Chondrocyte (in vitro differentiated cells): ENCODE measurements at places on chromosomes 11 and 22. TPM values are rescaled to one million over a fixed set of nuclear protein-coding genes. Genes with fewer than 3 reads are reported as not detected.

DNA sequence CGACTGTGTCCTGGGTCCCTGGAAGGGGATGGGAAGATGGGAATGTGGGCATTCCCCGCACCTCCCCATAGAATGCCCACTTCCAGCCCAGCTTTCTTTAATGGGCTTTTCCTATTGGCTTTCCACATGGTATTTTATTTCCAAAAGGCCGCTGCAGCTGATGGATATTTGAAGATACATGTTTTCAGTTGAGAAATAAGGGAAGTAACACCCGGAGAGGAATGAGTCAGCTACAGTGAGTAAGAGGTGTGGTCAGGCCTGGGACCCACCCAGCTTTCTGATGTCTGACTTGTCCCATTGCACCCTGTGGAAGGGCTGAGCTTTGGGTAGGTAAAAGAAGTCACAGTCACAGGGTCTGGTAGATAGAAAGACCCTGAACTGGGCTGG, 476.9 kb downstream of the MIAT start:
- no peak for DNase-seq

GRCh38 chr11:131070365-131070764, 154.1 kb upstream of the SNX19 start:
- no peak for DNase-seq

The OR51B5 gene
- 0.20 TPM in 1 of 3 replicates, not detected in the others for total RNA-seq

DNA sequence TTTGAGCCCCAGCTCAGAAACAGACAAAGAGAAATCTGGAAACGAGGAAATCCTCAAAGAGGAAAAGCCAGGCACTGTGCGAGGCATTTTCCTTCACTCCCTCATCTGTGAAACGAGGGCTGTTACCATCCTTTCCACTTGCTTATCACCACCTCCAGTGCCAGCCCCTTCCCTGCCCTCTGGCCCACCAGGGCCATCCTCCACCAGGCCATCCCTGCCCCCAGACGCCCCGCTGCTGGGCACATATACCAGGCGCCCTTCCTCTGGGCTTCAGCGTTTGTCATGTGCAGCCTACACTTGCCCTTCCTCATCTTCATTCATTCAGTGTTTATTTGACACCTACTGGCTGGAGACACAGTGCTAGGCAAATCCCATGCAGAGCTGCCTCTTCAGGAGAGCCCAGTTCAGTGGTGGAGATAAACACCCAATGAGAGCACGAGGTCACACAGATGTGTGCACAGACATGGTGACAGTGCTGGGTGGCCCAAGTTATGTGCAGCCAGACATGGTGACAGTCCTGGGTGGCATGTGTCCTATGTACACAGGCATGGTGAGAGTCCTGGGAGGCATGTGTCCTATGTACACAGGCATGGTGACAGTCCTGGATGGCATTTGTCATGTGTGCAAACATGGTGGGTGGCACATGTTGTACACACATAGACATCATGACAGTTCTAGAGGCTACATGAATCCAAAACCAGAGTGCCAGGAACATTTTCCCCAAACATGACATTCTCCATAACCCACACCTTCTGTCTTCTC, 9.7 kb downstream of the SPTBN2 start:
- no peak for DNase-seq

The OR52H1 gene
- 0.39 TPM in 1 of 3 replicates, not detected in the others for total RNA-seq

- DNase-seq = no peak
Observed at GRCh38 chr11:10418259-10418949, 36.7 kb upstream of the AMPD3 start.

DNA sequence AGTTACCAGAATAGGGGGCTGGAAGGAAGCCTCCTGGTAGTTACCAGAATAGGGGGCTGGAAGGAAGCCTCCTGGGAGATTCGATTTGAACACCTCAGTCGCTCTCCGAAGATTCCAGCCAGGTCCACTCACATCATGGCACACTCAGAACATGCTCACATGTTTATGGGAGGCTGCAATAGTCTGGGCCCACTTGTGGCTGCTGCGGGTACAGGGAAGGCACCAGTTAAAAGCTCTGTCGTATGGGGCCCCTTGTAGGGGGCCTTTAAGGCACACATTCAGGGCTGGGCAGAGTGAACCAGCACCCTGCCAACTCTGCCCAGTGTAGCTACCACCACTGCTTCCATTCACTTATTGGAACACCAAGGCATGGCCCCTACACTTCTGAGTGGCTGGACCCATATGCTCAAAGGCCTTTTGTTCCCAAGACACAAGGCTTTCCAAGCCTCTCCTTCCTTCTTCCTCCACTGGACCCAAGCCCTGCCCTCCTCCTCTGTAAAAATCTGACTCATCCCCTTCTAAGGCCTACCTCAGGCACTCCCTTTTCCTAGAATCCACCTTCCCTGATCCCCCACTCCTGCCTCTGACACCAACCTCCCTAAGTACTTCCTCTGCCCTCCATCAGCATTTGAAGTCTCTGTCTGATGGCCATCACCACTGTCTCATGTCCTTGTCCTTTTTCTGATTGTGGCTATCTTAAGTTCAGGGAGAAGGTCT, 28.0 kb downstream of the USP35 start:
- no peak for DNase-seq

DNA sequence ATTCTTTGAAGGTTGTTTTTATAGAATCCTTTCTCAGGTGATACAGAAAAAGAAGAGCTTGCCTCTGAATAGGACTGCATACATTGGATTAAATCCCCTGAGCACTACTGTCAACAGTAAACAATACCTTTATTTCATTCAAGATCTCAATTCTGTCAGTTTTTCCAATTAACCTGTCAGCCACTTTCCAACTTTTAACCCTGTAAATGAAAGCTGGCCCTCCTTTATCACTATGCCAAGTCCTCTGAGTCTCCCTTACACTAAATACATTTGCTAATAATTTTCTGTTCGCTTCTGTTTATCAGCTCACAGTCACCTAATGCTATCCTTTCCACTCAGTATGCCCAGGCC, 213.7 kb upstream of the ARHGAP42 start:
- no peak for DNase-seq

The CCDC81 gene
- 1.7 to 9.6 TPM (median 8.5 TPM) in 3 replicates for total RNA-seq

The SF3A1 gene
- 110 to 127 TPM (median 115 TPM) in 3 replicates for total RNA-seq

DNA sequence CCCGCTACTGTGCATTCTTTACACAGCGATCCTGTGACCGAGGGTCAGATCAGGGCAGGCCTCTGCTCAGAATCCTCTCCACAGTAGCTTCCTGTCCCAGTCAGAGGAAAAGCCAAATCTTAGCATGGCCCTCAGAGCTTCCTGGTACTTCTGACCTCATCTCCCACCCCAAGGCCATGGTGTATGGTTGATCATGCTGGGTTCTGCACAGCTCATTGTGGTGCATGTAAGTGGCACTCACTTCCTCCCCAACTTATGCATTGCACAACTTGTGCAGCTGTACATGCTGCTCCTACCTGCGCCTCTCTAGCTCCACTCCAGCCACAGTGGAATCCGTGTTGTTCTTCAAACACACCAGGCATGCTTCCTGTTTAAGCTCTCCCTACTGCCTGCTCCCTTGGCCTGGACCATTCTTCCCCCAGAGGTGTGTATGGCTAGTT, 20.3 kb downstream of the BMAL1 start:
- DNase-seq = no peak

DNA sequence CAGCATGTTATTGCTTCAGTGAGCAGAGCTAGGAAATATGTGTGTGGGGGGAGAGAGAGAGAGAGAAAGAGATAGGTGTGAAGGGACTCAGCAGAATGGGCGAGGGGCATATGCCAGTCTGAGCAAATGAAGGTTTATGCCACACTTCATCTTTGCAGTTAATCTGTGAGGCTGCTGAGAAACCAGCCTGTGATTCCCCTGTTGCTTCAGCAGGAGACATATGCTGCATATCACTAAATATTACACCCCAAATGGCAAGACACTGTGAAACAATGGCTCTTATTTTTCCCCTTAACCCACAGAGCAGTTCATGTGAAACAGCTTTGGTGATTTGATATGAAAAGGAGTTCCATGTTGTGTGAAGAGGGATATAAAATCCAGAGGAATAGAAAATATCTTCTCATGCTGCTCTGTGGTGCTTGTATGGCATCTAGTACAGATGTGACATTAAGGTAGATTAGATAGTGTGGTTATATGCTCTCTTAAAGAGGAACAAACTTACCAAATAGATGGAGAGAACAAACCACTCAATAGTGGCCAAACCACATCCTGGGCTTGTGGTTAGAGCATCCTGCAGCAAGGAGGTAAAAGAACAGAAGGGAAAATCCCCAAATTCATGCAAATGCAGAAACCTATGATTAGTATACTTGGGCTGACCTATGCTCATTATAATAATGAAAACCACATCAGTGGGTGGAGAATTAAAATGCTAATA, 864.2 kb downstream of the FAM181B start:
- no peak for DNase-seq

GRCh38 chr11:131056036-131056435, 139.8 kb upstream of the SNX19 start:
- DNase-seq = no peak

DNA sequence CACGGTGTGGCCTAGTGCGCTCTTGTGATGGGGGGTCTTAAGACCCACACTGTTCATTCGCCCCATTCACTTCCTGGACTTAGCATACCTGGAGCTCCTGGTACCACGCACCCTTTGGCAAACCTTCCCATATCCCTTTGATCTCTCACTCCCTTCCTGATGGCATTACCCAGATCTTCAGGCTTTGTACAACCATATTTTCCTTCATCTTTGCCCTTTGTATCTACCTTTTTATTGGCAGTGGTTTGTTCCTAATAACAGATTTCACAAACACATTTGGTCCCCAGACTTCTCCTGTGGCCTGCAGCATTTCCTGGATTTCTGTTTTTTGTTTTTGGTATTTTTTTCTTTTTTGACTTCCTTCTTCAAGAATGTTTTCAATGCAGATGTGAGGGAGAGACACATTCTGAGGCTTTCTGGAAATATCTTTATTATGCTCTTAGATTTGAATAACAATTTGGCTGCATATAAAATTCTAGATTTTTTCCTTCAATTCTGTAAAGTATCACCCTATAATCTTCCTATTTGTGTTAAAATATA, 16.1 kb upstream of the IFITM3 start:
- DNase-seq = no peak

DNA sequence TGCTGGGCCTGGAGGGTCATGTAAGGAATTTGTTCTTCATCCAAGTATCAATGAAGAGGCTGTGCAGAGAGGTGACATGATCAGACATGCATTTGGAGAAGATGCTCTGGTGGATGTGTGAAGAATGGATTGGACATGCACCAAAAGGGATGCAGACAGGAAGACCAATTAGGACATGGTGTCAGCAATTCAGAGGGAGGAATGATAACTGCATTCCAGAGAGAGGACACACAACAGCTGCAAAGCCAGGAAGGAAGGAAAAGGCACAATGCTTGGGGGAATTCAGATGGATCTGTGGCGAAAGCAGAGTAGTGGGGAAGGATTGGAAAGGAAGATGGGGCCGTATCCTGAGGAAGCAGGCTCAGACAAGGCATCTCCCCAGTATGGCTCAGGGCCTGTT, 5.2 kb upstream of the ARRB1 start:
- DNase-seq = no peak
